ENCODE measurements at places on chromosomes 5 and 9.

- no peak for ATAC-seq
Observed at GRCh38 chr5:113274836-113275414, 159.9 kb downstream of the TSSK1B start.

GRCh38 chr9:76013809-76014208 lies 123.3 kb downstream of the PCSK5 start:
- no peak for ATAC-seq

- ATAC-seq: no peak
Observed at GRCh38 chr9:128343855-128344254, 3.5 kb downstream of the SLC27A4 start.

GRCh38 chr5:75616971-75617621 lies 5.8 kb downstream of the ANKDD1B start:
- ATAC-seq: no peak

DNA sequence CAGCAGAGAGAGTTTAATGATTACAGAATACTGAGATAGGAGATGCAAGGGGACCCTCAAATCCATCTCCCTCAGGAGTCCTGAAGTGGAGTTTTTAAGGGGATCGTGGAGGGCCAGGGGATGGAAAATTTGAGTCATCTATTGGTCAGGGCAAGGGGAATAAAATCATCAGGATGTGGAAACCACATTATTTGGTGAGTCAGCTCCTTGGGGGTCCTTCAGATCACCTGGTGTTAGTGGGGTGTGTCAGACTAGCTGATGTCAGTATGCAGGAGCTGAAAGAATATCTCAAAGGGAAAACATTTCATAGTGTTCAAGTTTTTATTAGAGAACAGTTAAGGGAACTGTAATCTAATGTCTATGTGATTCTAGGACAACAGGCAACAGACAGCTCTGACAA lies 183.0 kb upstream of the FTMT start:
- ATAC-seq: no peak

DNA sequence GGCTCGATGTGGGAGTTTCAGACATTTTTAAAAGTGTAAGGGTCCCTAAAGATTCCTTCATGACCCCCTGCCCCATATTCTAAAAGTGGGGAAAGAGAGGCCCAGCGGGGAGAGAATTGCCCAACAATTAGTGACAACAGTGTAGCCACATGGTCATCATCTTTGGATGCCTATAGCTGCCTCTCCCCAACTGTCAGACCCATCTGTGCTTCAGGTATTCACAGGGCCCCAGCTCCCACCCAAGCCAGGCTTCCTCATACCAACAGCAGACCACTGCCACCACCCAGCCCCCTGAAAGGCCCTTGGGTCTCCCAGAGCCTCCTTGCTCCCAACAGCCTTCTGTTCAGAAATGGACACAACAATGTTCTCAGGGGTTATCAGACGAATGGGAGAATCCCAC lies 4.1 kb downstream of the BICD2 start:
- no peak for ATAC-seq

DNA sequence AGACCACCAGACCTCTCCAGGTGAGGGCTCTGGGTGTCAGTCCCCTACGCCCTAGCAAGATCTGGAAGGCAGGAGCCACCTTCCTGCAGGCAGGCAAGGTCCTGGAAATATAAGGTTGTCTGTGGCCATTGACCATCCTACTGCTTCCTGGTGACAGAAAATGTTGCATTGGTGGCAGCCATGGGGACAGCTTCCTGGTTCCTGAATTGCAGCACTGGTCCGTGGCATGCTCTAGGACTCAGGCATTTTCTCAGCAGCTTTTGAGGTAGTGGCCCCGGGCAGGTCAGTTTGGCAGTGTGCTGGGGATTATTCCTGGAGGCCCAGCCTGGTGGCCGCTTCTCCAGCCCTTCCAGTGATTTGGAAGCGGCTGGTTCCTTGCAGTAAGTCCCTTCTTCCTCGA lies 36.6 kb upstream of the KCNMB1 start:
- ATAC-seq: no peak

- ATAC-seq: no peak
Observed at GRCh38 chr5:113166852-113167366, 190.3 kb downstream of the DCP2 start.

GRCh38 chr9:78549711-78550110 lies 252.8 kb downstream of the PSAT1 start:
- no peak for ATAC-seq
